HuH-7 (cell line): ENCODE measurements at places on chromosomes 13 and 19.

- DNase-seq = no peak
Observed at GRCh38 chr13:91169321-91170050, 178.0 kb upstream of the MIR17HG start.

DNA sequence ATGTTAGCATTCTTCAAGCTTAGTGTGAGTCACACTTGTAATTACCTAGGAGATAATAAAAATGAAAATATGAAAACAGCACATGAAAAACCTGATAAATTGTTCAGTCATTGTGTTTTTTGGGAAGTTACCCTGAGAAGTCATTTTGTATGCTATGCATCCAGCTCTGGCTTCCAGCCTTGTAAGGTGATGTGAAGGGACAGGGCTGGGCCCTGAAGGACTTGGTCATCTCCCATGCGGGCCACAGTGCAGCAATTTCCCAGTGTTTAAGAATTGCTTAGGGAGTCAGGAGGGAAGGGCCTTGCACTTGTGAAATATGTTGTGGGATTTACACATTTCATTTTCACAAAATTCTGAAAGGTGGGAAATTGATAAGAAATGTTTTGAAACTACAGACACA, 41.3 kb downstream of the ARHGEF7 start:
- DNase-seq = no peak

DNA sequence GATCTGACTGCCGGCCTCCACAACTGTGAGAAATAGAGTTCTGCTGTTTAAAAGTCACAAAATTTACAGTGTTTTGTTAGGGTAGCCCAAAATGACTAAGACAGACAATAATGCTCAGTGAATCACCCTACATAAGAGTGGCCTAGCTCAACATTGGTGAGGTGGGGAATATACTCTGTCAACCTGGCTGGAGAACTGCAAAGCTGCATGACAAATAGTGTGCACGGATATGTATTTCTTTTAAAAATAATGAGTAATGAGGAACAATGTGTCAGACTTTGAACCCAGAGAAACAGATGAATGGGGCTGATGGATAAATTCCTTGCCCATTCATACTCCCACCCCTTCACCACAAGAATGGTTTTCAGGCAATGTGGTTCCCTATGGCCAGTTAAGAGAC, 372.4 kb downstream of the SUCLA2 start:
- DNase-seq = no peak

DNA sequence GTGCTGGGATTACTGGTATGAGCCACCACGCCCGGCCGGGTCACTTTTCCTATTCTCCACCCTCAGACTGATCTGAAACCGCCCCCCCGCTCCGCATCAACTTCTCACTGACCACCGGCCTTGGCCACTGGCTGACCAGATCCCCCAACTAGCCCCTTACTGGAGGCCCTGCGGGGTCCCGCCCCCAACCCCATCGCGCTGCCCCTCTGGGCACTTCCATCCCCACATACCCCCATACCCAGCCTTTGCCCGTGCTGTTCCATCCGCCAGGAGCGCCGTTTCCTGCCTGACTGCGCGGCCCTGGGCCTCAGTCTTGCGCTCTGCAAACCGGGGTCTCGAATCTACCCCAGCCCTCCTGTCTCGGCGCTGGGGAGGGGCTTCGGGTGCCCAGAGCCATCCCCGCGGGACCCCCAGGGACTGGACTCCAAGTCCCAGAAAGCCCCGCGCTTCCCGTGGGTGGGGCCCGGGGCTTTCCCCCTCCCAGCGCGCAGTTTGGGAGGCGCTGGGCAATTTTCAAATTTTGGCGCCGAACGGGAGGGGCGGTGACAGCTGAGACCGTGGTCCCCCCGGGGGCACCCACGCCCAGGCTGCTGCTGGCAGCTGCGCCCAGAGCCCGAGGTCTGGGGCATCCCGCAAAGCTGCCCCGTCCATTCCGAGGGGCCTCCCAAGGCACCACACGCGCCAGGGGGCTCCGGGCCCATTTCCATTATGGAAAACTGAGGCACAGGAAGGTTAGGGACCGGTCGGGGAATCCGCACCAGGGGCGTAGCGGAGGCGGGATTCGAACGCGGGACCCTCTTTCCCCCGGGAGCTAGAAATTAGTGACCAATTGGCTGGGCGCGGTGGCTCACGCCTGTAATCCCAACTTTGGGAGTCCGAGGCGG, 5.2 kb upstream of the LMNB2 start:
- DNase-seq = peak; percentile 61

GRCh38 chr19:31135841-31136240, 213.4 kb downstream of the TSHZ3 start:
- DNase-seq = no peak

DNA sequence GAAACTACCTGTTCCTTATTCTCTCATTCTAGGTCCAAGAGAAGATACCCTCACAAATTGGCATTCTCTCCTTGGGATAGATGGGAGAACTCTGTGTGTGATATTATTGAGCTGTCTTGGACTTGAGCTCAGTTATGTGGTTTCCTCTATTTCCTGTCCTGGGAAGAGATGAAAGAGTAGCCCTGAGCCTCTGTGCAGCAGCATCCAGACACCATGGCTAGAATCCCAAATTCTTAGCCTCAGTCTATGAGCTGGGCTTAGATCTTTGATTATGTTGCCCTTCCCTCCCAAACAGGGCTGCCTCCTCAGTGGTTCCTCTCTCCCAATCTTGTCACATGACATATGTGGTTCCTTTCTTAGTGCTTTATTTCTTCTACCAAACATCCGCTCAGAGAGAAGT, 290.7 kb downstream of the SPRY2 start:
- no peak for DNase-seq

DNA sequence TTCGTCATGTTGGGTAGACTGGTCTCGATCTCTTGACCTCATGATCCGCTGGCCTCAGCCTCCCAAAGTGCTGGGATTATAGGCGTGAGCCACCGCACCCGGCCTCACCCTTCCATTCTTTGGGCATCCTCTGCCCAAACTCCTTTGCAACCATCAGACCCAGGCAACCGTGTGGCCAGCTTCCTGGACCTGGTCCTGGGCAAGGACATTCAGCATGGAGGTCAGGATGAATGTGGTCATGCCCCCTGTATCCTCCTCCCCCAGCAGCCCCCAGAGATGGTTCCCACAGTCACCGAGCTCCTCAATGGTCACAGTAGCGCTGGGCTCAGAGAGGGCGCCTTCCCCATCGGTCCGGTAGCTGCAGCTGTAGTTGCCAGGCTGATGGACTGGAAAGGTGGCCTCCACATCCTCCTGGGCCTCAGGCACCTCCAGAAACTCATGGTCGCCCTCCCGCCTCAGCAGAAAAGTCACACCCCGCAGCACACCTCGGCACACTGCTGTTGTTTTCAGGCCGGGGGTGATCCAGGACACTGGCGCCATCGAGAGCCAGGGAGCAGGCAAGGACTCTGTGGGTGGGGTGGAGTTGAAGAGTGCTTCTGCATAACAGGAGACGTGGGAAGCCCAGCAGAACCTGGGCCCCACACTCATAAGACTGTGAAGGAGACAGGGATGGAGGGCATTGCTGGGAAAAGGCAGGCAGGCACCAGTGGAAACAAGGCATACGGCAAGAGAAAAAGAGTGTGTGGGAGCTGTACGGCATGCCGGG, 1.1 kb downstream of the A1BG start:
- no peak for DNase-seq

DNA sequence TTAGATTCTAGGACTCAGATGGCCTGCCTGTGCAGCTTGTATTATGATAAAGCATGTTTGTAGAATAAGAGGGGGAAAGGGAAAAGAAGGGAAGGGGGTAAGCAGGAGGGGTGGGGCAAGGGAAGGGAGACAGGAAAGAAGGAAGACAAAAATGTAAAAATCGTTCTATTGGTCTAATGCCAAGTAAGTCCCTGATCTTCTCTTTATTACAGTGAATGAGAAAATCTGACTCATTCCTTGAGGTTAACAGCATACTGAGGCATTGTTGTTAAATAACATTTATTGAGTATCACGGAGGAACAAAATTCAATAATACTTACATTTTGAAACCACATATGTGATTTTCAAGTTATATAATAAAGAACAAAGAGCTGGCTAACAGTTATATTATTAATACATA, 1534.7 kb downstream of the OLFM4 start:
- no peak for DNase-seq

DNA sequence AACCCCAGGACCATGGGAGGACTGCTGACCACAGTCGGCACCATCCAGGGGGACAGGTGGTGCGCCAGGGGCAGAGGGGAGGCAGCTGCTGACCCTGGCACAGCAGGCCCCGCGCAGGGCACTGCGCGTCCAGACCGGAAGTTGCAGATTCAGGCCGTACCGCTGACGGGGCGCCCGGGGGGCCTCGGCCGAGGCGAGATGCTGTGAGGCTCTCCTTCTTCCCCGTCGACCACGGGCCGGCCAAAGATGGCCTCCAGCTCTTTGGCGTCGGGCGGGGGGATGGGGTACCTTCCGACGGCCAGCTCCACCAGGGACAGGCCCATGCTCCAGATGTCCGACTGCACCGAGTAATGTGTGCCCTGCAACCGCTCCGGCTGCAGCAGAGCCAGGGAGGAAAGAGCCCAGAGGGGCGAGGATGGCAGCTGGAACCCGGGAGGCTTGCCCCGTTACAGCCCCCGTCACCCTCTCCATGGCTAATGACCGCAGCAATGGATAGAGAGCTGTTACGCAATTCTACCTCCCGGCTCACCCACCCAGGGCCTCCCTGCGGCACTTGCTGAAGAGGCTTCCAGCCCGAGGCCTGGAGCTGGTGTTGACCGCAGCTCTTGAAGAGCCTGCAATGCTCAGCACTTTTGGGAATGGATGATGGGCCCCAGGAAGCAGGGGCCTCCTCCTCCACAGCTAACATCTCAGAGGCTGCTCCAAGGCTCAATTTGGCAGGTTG, 24.7 kb downstream of the MAP2K2 start:
- DNase-seq = no peak

- DNase-seq = no peak
Observed at GRCh38 chr13:79710376-79710775, 229.4 kb downstream of the NDFIP2 start.

DNA sequence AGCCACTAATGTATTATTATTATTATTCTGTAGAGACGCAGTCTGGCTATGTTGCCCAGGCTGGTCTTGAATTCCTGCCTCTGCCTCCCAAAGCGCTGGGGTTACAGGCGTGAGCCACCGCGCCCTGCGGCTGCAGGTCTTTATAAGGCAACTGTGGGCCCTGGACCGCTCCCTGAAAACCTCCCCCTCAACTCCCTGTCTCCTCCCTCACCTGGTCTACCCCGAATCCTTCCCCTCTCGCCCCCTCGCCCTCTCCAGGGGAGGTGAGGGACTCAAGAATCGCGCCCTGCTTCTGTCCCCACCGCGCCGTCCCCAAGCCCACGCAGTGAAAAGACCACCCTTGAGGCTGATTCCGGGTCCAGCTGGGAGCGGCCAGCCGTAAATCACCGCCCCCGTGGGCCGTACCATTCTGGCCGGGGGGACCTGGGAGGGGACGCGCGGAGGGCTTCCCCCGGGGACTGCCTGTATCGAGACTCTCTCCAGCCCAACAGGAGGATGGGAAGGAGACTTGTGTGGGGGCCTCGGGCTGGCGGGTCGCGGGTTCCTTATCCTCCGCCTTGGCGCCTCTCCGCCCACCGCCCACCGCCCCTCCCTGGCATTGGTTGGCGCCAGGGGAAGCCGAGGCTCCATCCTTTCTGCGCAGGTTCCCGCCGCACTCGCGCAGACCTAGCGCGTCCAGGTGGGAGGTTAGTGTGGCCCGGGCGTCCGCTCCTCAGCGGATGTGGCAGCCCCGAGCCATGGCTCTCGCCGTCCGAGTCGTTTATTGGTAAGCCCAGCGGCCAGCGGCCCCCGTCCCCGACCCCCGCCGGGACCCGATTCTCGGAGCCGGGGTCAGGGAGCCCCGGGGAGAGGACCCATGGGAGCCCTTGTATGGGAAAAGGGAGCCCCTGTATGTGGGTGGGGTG, at the start of gene SELENOW:
SELENOW (plus strand) TSS at position 655 of the 905 bp plus-strand sequence; CDS start at position 738, 83 bp downstream.
- peak; percentile 87 for DNase-seq

DNA sequence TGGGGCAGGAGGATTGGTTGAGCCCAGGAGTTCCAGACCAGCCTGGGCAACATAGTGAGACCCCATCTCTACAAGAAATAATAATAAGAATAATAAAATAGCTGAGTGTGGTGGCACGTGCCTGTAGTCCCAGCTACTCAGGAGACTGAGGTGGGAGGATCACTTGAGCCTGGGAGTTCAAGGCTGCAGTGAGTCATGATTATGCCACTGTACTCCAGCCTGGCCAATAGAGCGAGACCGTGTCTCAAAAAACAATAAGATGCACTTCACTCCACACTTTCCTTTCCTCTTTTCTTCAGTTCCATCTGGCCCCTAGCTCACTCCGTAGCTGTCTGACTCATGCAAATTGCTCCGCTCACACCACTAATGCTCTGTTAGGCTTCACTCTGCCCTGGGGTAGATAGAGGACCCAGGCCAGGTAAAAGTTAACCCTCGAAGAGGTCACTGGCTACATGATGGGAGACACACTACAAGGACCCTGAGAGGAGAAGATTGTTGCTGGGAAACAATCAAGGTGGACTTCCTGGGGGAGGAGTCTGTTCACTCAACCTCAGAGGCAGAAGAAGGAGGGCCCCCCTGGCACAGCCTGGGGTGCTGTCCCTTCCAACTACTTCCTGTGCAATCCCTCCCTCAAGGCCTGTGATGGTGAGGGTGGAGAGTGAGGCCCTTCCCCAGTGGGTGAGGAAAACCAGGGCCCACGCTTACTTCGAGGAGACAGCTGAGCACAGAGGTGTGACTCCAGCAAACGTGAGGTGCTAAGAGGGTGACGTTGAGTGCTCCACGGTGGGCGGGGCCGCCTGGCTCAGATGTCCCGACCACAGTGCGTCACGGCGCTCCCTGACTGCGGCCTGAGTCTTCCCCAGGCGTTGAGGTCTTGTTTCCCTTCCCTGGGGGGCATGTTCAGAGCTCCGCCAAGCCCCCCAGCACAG, 8.8 kb upstream of the TNFSF9 start:
- no peak for DNase-seq

DNA sequence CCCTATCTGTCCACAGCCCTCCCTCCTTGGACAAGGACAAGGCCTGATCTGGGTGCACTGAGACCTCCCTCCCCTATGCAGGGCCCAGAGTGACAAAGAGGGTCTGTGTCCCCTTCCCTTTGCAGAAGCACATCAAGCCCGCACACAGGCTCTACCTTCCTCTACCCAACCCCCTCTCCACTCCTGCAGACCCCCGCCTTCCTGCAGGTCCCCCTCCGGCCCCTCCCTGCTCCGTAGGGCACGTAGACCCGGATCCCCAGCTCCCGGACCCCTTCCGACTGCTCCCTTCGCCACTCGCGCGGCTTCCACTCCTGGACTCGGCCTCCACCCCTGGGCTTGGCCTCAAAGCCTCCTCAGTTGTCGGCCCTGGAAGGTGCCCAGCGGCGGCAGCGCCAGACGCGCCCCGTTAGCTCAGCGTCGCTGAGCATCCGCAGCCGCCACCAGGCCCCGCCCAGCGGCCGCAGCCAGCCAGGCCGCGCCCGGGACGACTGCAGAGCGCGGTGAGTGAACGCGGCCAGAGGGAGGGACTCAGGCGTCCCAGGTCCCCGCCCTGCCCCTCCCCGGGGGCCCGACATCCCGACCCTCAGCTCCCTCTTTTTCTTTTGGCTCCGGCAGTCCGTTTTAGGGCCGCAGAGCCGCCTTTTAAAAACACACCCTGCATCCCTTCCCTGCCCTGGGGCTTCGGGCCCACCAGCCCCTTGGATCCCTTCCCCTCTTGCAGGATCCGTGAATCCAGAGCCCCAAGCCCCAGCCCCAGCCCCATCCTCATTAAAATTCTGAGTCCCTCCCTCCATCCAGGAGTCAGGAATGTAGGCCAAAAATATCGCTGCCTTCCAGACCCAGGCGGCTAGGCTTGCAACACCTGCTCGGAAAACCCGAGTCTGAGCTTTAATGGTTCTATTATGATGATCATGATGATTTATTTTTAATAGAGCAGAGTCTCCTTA, 1.5 kb upstream of the MYADM start:
- DNase-seq = peak; percentile 61
